ENCODE measurements at places on chromosomes 5 and 9.
A peak's percentile ranks its signal among the peaks of the same experiment; 100 is the strongest.

- DNase-seq = no peak
These were observed 13.5 kb downstream of the RLN1 start for GRCh38 chr9:5326187-5326586.

DNA sequence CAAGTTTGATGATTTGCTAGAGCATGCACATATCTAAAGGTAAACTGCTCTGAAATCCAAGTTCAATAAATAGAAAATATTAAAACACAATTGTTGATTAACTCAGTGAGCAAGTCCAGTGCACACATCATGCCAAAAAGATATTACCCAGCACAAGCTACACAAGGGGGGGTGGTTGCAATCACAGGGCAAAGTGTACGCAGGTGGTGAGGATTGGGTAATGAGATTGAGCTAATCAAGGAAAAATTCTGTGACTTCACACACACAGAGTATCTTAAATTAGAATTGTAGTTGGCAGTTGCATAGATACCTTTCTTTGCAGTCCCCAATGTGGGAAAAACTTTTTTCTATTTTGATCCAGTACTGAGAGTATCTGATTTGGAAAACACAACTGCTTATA is 156.1 kb upstream of the NTRK2 start:
- no peak for DNase-seq

DNA sequence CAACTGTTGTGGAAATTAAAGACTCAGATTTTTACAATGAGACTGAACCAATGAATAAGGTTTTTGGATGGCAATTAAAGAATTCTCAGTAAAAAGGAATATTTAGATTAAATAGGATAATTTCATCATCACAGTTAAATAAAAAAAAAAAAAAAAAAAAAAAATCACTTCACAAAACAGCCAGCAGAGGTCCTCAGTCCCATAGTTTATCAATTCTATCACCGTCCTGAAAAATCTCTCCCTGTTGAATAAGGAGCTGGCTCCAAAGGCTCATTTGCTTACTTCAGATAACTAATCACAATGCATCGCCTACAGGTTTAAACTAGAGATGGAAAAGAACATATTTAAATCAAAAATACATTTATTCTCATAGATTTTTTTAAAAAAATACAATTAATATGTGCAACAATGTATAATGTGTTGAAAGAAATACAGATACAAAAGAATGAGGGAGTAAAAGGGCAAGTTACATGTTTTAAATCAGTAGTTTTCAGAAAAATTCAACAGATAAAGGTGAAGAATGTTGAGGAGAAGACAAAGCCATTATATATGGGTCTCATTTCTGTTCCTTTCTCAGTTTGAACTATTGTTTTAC is 175.8 kb upstream of the CHD1 start:
- peak; percentile 30 for DNase-seq

- DNase-seq = no peak
These were observed 6.3 kb downstream of the GPX3 start for GRCh38 chr5:151026679-151027078.

DNA sequence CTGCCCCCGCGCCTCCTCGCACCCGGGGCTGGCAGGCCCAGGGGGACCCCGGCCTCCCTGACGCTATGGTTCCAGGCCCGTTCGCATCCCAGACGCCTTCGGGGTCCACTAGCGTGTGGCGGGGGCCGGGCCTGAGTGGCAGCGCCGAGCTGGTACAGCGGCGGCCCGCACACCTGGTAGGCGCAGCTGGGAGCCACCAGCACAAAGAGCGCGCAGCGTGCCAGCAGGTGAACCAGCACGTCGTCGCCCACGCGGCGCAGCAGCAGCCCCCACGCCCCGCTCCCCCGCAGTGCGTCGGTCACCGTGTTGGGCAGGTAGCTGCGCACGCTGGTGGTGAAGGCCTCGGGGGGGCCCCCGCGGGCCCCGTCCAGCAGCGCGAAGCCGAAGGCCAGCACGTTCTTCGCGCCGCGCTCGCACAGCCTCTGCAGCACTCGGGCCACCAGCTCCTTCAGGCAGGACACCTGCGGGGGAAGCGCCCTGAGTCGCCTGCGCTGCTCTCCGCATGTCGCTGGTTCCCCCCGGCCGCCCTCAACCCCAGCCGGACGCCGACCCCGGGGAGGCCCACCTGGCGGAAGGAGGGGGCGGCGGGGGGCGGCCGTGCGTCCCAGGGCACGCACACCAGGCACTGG is 548 bp downstream of the TERT start:
- no peak for DNase-seq

DNA sequence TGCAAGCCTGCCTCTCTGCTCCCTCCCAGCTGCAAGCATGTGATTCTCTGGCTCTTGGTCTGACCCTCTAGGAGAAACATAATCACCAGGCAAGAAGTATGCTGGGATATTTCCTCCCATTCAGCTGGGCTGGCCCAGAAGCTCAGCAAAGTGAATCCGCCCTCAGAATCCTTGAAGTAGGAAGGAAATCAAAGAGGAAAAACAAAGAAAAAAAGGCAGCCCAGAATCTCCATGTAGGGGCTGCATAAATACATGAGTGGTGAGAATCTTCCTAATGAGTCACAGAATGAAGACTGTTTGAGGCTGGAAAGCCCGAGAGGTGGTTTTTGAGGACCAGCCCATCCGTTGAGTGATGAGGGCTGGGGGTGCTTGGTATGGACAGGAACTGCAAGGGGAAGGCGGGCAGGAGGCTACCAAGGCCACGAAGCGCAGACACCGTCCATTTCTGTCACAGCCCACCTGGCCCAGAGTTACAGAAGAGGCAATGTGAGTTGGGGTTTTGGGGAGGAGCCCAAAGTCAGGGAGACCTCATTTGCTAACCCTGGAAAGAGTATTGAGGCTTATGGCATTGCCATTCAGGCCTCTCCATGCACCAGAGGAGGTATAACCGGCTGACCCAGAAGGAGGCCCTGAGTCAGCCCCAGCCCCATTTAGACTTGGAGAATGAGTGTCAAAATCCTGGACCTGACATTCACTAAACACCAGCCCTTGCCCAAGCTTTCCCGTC is 33.4 kb upstream of the TGFBR1 start:
- no peak for DNase-seq

- no peak for DNase-seq
These were observed 37.8 kb upstream of the RNF20 start for GRCh38 chr9:101495810-101496209.

GRCh38 chr5:164672931-164673694 is 1167.7 kb downstream of the MAT2B start:
- DNase-seq = peak; percentile 41

DNA sequence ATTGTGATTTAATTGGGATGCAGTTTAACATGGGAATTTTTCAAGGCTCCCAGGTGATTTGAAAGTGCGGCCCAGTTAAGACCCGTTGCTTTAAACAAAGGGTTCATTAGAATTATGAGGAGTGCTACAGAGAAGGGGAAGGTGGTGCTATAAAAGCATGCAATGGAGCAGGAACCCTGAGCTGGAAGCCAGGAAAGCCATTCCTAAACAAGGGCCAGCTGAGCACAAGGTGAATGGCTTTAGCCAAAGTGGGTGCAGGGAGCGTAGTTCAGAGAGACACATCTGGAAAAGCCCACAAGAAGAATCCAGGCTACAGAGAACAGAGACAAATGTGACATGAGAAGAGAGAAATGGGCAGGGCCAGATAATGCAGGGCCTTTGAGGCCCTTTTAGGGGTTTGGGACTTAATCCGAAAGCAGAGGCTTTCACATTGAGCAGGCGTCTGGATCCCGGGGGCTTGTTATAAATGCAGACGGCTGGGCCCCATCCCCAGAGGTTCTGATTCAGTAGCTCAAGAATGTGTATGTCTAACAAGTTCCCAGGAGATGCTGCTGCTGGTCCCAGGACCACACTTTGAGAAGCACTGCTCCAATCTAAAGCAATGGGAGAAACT is 138.1 kb upstream of the WWC1 start:
- no peak for DNase-seq

Data from NCI-H460 (cell line).